ENCODE measurements at places on chromosomes 4 and X.

- DNase-seq, result no peak
Observed at GRCh38 chr4:31328932-31329331, 608.8 kb downstream of the PCDH7 start.

DNA sequence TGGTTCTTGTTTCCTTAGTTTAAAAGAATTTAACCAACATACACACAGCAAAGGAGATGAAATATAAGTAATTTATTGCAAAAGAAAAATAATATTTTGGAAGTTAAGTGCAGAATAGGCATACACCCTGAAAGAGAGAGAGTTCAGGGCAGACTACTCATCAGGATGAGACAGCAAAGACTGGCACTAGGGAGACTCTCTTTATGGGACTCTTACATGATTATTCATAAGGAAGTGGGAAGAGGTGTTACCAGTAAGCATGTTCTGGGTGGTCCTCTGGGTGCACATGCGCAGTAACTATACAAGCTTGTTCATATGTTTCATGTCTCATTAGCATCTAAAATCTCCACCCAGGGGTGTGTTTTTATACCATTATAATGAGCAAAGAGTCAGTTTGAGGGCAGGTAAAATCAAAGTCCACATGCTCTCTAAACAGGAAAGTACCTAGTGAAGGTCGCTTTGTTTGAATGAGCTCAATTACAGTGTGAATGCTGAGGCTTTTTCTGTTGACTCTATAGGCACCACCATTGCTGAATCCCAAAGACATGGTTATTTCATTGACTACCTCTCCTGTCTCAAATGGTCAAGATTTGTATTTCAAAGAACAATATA, 38.2 kb upstream of the PRDM5 start:
- no peak for DNase-seq

GRCh38 chr4:111040904-111041303, 418.0 kb upstream of the PITX2 start:
- peak; percentile 52 for DNase-seq

GRCh38 chr4:165124488-165124887, 11.8 kb upstream of the TMEM192 start:
- DNase-seq, result peak; percentile 2

All from M059J (cell line).